ENCODE measurements at places on chromosomes 7 and 10. TPM values are rescaled to one million over a fixed set of nuclear protein-coding genes. Genes with fewer than 3 reads are reported as not detected.

Gene GNG11
- not detected for total RNA-seq

Gene ADAM12
- total RNA-seq: 0.17 TPM

Gene CCDC136
- 5.3 TPM for total RNA-seq

Gene SGCE
- 0.46 TPM for total RNA-seq

Gene CDC14C
- total RNA-seq: not detected

Gene HOXA6
- not detected for total RNA-seq

Gene MOGAT3
- not detected for total RNA-seq

Gene ATP6V0A4
- 0.66 TPM for total RNA-seq

Gene RADIL
- 0.15 TPM for total RNA-seq

Gene NPTX2
- not detected for total RNA-seq

Gene LLCFC1
- not detected for total RNA-seq

Gene MYOZ1
- not detected for total RNA-seq

Gene MYL10
- not detected for total RNA-seq

Gene TCAF2
- 28.7 TPM for total RNA-seq
